GM12891 (cell line): ENCODE measurements at places on chromosomes 7 and 10.

DNA sequence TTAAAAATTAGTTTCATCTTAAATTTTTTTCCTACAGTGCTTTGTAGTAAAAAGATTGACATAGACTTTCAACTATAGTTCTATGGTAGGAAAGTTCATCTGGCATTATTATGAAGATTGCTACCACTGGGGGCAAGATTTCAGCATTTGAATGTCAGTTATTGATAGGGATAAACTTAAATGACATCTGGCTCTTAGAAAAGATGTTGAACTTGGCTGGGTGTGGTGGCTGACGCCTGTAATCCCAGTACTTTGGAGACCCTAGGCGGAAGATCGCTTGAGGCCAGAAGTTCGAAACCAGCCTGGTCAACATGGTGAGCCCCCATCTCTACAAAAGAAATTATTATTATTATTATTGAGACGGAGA is 1.4 kb upstream of the TRA2A start:
- DNase-seq: no peak

DNA sequence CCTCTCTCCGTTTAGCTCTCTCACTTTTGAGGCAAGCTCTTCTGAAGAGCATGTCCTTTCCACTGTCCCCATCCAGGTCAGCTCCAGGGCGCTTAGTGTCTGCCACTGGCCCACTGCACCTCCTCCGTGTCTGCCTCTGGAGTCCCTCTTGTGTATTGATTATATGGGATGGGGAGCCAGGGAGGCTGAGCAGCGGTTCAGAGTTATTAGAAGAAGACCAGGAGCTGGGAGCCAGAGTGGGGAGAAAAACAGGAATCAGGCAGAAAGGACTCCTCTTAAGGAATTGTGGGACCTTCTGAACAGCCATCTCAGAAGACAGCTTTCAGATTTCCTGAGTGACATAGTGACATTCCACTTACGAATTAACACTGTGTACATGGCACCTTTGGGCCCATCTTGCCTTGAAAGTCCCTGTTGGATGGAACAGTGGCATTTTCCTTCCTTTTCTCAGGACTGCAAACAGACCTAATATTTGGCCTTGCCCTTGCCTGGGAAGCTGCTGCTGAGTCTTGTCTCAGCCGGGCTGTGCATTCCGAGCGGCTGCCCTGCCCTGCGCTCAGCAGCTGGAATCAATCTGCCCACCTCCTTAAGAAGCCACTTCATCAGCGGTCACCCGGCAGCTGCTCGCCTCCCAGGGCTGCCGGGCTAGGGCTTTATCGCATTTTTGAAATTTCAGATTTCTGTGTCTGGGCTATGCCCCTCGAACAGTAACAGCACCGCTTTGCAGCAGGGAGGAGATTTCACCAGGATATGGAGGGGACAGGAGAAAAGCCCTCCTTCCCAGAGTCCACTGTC is 81.1 kb upstream of the PRKG1 start:
- DNase-seq: no peak

DNA sequence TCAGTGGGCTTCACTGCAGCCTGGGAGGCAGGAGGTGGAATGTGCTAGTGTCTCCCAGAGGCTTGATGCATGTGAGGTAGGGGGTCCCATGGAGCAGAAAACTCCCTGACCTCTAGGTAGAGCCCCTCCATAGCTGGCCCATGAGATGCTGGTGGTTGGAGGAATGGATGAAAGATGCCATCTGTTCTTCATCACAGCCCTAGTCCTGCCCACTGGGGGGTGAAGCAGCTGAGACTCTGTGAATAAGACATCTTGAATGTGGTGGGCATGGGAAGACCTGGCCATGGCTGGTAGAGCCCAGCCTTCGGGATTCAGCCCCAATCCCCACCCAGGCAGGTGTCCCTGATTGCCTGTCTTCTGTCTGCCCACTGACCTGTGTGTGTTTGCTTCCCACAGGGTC is 92.5 kb downstream of the COL13A1 start:
- DNase-seq: no peak

- DNase-seq: no peak
Measured at GRCh38 chr7:29352041-29352440, 157.5 kb downstream of the CHN2 start.

- DNase-seq: no peak
Measured at GRCh38 chr7:2139004-2139699, 93.6 kb downstream of the MAD1L1 start.

- DNase-seq: no peak
Measured at GRCh38 chr10:93378997-93379730, 103.0 kb downstream of the MYOF start.

- no peak for DNase-seq
Measured at GRCh38 chr7:151683615-151684407, 164.1 kb upstream of the RHEB start.
